Foreskin fibroblast (primary cell): ENCODE measurements at places on chromosomes 7 and 10.

DNA sequence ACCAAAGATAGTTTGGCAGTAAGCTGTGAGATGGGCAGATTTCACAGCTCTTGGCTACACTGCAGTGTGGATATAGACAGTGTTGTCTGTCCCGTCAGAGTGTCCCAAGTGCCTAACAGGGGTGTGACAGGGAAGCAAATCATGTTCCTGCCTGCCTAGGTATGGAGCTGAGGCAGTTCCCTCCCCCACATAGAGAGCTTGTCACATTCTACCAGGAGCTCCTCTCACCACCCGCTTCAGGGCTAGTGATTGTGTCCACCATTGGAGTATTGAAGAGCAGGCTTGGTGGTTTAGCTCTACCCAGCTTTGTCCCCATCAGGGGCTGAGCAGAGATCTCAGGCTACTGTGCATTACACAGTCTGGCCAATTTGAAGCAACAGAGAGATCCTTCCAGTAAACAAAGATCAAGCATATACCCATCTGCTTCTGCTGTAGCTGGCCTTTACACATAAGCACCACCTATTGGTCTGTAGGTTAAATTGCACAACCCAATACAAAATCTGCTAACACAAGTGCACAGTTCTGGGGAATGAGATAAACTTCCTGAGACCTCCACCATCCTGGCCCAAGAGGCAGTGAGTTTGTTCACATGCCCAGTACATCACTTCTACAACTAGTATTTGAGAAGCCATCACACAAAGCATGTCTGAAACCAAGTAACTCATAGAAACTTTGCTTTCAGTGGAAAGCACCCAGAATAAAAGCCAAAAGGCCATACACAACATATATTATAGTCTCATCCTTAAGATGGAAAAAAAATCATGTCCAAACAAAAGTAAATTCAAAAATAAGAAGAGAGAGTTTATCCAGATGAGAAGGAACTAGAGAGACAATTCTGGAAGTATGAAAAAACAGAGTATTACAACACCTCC lies 67.3 kb downstream of the GLCCI1 start:
- DNase-seq = peak; percentile 54

DNA sequence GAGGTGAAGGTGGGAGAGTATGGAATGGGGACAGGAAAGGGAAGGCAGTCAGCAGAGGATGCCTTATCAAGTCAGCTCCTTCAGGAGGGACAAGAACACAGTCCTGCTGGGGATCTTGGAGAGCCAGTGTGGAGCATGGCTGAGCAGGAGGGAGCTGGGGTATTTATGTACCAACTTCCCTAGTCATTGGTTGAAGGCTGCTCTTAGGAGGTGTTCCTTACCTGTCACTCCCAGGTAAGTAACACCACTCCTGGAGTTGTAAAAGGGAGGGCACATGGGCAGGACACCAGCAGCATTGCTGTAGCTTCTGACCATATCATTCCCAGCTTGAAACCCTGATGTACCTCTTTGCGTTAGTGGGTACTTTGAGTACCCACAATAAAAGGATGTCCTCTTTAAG lies 29.8 kb downstream of the SLC29A3 start:
- DNase-seq = no peak

DNA sequence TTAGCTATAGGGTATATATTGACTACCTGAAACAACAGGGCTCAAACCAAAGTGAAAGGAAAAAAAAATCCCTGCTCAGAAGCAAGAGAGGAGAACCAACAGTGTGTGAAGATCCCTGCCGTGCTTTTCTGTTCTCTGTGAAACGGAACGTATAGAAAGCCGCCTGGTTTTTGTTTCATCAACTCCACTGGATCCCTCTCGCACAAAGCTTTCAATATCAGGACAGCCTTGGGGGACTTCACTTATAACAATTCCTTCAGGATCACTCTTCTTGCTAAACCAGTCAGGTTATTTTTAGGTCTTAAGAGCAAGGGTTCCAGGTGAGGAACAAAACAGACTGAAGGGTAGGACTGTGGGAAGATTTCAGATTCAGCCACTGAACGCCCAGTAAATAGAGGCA lies 151.1 kb upstream of the CACNA2D1 start:
- no peak for DNase-seq

- DNase-seq = peak; percentile 50
Observed at GRCh38 chr10:90579602-90580242, 278.1 kb downstream of the HTR7 start.

DNA sequence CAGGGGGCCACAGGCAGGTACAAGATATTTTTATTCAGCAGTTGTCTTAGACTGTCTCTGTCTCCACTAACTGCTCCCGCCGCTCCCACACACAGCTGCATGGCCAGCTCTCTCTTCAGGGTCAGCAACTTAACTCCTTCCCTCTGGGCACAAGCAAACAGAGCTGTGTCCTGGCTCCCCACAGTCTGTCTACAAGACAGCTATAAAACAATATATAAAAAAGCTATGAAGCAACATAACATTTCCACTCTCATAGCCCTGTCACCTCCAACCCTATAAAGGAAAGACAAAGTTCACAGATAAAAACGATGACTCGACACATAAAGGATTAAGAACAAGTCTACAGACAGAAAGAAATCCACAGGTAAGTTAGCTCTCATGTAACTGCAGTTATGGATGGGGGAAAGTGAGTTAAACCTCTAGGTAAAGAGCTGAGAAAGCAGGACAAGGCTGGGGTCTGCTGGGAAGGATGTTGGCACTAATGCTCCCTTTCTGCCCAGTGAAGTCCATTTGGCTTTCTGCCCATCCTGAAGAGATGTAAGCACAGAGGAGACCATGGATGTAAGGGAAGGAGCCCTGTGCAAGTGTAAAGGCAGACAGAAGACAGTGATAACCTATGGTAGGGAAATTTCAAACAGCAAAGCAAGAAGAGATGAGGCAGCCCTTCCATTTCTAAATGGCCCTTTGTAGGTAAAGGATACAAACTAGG lies 27.0 kb downstream of the RAPGEF5 start:
- no peak for DNase-seq

GRCh38 chr7:23136216-23136615 lies 30.6 kb downstream of the KLHL7 start:
- no peak for DNase-seq

DNA sequence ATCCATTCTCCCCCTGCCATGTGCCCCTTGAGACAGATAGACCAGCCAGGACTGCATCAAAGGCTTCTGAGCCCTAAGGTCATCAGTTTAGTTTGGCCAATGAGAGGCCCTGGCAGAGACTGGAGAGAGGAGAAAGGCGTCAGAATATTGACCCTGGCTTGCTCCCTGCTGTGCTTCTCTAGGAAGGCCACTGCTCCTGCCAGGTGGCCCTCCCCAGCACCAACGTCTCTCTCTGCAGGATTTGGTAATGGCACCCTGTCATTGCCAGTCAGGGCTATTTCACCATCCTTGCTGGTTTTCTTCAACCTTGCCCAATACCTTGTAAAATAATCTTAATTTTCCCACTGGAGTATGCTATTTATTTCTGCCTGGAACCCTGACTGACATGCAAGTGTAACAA lies 38.8 kb upstream of the ZRANB1 start:
- DNase-seq = no peak

DNA sequence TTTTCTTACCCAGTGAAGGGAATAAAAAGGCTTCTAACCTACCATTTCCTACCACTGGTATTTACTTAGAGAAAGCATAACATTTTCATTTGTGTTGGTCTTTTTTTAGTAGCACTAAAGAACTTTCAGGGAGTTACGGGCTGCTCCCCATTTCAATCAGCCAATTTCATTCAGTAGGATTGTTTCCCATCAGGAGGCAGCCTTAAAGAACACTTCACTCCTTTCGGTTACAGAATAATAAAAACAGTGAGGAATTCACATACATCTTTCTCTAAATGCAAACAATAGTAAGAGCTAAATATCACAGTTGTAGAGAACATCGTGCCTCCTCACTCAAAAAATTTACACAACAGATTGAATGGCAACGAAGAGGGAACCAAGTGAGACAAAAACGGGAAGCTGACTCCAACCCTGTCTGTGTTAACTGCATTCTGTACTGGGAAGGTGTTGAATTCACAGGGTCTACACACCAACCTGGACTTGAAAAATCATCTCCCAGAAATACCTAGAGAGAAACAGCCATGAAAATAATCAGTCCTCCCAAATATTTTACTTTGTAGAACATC lies 55.5 kb upstream of the ABLIM1 start:
- no peak for DNase-seq

- DNase-seq = peak; percentile 67
Observed at GRCh38 chr10:122911889-122912484, 1.6 kb downstream of the FAM24A start.

- no peak for DNase-seq
Observed at GRCh38 chr7:143979998-143980397, 20.1 kb upstream of the OR6B1 start.

GRCh38 chr10:45418849-45419675 lies 45.0 kb downstream of the ALOX5 start:
- DNase-seq = peak; percentile 59

DNA sequence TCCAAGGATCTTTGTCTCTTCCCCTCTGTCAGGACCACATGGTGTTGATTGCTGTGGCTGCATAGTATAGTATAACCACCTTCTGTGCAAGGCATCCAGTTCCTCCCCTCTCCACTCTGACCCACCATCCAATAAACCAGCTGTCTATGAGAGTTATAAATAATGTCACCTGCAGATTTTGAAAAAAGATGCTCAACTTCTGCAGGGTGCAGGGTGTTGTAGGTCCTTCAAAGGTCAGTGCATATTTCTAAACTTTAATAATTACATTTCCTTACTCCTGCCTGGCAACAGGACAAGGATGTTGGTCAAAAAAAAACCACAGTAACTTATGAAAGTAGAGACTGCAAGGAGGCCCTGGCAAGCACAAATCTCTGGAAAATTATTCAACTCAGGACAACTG lies 166.2 kb downstream of the PKD1L1 start:
- no peak for DNase-seq

- DNase-seq = peak; percentile 51
Observed at GRCh38 chr10:76430061-76430645, 998.7 kb downstream of the LRMDA start.

- DNase-seq = peak; percentile 16
Observed at GRCh38 chr7:40499718-40500117, 364.9 kb downstream of the SUGCT start.

DNA sequence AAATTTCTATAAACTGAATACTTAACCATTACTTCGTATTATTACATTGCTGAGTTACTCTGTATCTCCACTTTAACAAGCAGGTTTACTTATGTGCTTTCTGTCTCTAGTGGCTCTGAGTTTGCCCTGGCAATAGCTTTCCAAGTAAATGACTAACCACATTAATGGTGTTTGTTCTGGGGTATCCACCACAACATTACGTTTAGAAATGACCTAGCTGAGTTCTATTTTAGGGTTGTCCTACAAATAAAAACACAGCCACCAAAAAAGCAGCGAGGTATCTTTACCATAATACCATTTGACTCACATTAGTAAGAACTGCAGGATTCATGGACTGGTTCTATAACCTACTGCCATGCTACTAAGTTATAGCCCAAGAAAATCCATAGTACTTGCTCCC lies 83.1 kb downstream of the HIBADH start:
- DNase-seq = no peak

DNA sequence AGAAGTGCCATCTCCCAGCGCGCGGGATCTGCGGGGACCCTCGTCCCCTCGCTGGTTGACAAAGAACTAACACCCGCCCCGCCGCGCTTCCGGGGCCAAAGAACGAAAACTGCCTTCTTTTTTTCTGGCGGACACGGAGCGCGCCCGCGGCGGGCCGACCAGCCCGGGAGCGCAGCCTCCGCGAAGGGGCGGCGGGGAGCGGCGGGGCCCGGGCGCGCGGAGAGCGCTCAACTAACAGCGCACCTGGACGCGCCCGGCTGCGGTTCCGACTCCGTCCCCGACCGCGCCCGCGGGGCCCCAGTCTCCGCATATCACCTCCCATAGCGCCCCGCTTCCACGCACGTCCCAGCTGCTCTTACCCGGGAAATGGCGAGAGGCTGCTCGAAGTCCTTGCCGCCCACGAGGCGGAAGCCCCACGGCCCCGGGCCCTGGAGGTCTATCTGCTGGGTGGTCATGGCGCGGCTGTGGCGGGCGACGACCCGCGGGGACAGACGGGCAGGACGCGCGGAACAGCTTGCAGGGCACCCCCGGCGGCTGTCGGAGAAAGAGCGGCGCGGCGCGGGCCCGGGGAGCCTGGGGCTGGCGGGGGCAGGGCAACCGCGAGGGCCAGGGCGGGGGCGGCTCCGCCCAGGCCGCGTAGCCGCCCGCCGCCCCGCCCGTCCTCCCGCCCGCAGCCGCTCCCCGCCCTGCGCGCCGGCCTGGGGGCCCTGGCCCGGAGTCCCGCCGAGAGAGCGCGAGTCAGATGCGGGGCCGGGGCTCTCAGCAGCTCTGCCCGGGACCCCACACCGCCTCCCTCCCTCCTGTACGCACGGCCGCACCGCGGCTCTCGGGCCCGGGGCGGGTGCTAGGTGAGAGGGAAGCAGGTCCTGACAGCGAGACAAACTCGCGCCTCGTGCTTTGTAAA lies at the start of gene PDLIM1:
TSS of gene PDLIM1 (minus strand) at position 543 of the 904 bp plus-strand sequence. CDS start at position 455, 88 bp downstream.
- DNase-seq = peak; percentile 77

DNA sequence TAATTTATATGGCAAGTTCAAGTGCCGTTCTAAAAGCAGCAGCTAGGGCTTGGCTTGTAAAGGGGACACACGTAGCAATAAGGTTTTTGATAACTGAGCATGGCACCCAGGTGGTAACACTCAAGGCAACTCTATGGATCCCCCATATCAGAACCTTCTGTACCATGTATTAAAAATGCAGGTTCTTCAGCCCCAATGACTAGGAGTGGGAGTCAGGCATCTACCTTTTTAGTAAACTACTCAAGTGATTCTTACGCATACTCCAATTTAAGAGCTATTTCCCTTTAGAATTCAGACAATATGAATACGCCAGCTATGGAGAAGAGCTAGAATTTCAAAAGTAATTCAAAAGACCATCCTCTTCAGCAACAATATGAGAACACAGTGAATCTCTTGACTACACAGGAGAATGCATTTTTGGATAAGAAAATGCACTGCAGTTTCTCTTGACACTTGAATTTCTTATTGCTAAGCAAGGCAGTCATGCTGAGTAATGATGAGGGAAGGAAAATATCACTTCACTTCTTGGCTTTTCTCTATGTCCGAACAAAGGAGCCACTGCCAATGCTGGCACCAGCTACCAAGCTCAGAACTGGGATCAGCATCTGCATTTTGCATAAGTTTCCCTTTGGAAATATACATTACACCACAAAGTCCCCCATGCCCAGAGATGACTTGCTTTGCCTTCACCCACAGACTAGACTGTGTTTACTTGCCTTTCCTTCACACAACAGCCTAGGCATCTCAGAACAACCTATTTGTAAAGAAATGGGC lies 53.5 kb downstream of the ABLIM1 start:
- DNase-seq = no peak

- no peak for DNase-seq
Observed at GRCh38 chr7:40418448-40418847, 283.6 kb downstream of the SUGCT start.

DNA sequence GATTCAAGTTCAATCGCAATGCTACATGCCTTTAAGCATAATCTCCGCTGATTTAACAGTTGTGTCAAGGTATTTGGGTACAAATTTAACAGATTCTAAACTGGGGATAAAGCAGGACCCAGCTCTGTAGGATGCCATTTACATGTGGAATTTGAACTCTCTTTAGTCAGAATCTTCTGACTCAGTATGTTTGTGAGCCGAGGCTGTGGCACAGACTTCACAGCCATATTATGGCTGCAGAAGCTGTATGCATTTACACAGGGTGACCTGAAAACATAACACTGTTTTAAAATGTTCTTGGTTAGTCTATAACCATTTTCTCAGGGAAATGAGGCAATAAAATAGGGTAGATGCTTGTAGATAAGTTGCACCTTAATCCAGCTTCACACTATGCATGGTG lies 8.7 kb downstream of the PDLIM1 start:
- peak; percentile 53 for DNase-seq
